Pons (tissue), 1 donor: ENCODE measurements at places on chromosomes 2 and 18.
A peak's percentile ranks its signal among the peaks of the same experiment; 100 is the strongest.

DNA sequence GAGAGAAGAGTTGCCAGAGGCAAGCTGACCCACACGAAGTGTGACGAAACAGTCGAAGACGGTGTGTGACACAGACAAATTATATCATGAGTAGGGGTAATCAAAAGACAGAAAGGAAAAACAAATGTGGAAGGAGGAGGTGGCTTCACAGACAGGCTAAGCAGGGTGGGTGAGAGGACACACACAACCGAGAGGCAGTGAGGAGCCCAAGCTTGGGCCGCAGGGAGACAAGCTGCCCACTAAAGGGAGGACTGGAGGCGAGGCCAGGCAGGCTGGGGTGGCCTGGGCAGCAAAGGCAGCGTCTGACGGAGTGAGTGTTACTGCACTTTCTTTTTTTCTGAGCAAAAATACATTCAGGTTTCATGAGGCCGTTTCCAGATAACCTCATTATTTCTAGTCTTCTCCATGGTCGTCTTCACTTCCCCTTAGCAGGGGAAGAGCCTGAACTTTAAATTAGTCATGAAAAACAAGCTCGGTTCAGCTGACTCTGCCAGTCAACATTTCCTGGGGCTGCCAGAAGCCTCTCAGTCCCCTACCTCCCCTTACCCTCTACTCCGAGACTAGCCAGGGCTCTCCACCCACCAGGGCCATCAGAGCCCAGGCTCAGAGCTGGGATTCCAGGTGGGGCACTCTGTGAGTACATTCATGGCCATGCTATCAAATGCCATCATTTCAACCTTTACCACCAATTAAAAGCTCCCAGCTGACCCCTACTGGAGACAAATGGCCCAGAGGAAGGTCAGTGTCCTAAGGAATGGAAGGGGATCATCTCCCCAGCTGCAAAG lies 13.8 kb upstream of the ZFP36L2 start:
- peak; percentile 67 for DNase-seq

- no peak for DNase-seq
Measured at GRCh38 chr2:121282800-121283385, 2.1 kb downstream of the TFCP2L1 start.

DNA sequence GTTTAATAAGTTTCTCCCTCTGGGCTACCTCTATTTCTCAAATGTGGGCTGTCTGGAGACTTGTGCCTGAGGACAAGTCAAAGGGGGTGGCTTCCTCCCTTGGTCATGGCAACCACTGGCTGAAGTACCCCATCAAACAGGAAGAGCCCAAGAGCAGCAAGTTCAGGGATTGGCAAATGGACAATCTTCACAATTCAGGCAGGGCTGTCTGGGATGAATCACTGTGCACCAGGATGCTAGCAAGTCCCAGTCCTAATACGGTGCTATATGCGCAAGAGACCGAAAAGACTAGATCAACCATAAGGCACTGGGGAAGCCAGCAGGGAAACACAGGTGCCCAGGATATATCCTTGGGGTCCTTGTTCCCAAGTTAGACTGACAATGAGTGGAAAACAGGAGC lies 75.5 kb downstream of the ANTXR1 start:
- DNase-seq, result no peak

- DNase-seq, result no peak
Measured at GRCh38 chr2:64931246-64932115, 57.7 kb upstream of the SLC1A4 start.

DNA sequence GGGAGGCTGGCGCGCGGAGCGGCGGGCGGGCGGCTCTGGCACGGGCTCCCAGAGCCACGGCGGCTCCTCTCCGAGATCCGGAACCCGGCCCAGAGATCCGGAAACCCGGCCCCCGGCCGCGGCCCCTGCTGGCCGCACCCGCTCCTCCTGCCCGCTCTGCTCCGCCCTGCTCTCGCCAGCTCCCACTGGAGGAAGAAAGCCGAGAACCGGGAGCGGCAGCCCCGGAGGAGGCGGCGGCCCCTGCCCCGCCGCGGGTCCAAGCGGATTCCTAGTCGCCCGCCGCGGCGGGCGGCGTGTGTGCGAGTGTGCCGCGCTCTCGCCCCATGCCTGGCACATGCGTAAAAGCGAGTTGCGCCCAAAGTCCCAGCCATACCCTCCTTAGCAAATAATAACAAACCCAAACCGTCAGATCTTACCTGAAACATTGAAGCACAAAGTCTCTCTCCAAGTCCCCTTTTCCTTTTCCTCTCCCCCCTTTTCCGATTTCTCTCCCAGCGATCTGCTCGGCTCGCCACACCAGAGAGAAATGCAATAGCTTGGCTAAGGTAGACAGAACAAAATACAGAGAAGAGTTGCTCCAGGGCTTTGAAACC lies 108.7 kb upstream of the KCTD1 start:
- DNase-seq, result peak; percentile 69

DNA sequence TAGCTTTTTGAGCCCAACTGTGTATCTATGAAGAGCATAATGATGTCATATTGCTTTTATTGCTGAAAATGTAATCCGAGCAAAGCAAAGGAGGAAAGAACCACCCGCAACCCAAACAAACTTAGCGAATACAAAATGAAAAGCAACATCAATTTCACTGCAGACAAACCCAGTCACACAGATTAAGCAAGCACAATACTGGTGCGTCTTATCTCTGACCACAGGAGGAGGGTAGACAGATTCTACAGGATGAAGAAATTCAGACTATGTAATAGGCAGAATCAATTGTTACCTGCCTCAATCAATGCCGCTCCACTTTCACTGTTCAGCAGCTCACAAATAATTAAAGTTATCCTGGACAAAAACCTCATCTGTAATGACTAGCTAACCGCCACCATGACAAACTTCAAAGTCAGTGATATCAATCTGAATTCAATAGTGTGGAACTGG lies 115.5 kb upstream of the SP3 start:
- DNase-seq, result no peak

GRCh38 chr2:46300406-46300832 lies 3.2 kb downstream of the EPAS1 start:
- DNase-seq, result no peak

- DNase-seq, result no peak
Measured at GRCh38 chr2:54903736-54904554, 146.3 kb downstream of the RTN4 start.

DNA sequence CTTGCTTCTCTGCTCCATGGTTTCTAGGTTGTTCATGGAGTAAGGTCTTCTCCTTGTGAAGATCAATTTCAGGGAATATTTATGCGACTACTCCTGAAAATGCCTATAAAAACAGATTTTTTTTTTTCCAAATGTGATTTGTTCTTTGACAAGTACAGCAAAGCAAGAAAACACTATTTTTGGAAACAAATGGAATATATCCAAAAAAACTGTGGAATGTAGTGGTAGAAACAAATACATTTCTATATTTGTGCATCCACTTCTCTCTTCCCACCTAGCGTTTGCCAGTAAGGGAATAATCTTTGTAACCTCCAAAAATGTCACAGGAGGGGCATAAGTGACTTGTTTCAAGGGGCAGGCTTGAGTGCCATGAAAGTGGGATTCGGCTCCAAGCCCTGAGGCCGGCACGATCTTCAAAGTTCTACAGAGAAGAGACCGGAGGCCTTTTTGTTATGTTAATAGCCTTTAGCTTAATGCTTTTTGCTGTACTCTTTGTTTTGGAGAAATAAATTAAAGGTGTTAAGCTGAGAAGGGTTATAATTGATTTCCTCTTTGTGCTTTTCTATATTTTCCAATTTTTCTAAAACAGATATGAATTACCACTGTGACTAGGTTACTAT lies 200.6 kb downstream of the NRP2 start:
- no peak for DNase-seq

DNA sequence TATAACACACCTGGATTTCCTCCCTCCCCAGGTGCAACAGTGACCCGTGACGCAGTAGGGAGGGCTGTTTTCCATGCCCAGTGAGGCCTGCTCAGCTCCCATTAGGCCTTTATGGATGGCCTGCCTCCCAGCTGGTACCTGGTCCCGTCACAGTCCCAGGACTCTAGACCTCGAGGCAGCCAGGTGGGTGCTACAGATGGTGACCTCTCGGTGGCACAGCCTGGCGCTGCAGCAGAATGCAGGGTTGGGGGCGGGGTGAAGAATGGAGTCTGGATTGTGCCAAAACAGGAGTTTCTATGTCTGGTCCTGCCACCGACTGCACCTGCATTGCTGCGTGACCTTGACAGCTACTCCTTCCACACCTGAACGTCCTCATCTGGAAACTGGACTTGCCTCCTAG lies 18.0 kb upstream of the YWHAQ start:
- DNase-seq, result no peak

GRCh38 chr2:63617366-63617765 lies 28.6 kb downstream of the MDH1 start:
- DNase-seq, result no peak

DNA sequence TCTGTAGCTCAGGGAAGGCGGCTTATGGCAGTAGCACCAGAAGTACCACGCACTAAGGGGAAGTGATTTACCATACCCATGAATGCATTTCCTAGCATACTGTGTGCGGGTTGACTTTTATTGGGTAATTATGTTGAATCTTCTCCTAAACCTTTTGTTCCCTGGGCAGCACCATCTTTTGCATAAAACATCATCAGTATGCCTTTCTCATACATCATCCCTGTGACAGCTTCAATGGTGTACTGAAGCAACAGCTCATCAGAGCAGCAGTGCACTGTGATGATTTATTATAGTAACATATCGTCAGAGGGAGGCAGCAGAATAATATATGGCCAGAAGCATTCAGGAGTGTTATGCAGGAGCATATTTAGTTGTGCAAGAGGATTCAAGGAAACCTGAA lies 204.9 kb downstream of the CDH7 start:
- DNase-seq, result no peak

GRCh38 chr18:70028084-70028483 lies 80.4 kb upstream of the CD226 start:
- DNase-seq, result no peak

DNA sequence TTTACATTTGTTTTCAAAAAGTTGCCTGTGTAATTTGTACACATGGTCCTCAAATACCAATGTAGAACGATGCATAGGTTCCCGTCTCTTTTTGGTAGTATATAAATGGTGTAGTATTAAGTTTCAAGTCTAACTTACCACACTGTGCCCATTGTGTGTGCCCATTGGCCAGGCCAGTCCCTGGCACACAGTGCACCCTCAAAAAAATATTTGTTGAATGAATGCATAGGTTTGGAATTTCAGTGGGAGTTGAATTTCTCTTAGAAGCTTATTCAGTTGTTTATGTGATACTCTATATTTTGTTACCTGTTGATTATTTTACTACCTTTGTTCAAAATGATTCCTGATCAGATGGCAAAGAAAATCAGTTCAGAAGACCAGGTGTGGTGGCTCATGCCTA lies 30.1 kb downstream of the IDH1 start:
- DNase-seq, result no peak

DNA sequence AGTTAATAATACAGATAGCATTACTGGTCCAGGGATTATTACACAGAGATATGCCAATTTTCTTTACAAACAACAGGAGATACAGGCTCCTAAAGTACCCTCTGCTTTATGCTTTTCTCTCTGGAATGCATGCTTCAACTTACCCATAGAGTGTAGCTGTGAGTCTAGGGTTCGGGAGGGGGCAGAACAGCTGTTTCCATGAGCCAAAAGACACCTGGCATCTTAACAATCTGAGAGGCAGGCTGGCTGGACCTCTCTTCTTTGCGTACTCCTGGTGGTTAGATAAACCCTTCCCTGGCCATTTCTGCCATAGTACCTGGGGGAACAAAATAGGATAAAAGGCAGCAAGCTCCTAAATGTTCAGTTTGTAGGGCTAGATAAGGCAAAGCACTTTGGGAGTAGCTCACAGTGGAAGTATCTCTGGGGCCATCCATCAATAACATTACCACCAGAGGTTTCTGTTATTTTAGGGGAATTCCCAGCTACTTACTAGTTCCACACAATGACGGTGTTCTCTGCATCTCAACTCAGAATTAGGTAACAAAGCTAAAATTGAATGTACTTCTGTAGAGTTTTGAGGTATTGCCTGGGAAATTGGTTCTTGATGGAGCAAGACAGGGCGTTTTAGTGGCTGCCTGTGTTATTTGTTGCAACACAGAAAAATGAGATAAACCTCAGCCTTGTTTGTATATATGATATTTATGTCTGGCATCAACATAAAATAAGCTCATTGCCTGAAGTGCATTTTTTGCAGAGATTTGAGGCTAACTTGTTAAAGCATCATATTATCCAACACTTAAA lies 6.2 kb upstream of the CCDC85A start:
- DNase-seq, result no peak

DNA sequence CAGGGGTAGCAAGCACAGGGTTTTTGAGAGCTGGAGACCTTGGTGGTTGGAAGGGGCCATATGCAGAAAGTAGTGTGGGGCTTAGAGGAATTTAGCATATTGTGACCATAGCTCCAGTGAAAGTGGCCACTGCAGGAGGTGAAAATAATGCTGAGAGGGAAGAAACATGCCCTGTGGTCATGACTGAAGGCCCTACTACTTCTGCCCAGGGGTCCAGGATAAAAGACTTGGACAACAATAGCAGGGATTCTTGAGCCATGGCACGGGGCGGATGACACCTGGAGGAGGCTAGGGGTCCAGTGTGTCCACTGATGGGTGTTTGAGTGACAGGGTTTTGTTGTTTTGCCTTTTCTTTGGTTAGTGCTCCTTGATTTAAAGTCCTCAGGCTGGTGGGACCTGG lies 694.6 kb downstream of the CPS1 start:
- DNase-seq, result no peak

- peak; percentile 26 for DNase-seq
Measured at GRCh38 chr2:40511661-40512213, 59.8 kb upstream of the SLC8A1 start.

DNA sequence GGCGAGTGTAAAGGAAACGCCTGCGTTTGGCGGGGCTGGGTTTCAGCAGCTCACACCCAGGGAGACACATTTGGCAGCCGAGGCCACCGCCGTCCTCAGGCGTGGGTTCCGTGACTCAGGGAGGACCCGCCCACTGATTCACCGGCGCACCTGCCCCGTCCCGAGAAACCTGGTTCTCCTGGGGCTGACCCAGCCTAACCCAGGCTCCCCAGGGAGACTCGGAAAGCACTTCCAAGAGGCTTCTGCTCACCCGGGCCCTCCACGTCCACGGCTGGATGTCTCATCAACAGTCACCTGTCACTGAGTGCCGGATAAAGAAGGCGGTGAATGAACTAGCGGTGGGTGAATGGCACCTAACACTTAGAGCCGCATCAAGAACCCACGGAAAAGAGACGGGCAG lies 126.4 kb upstream of the CTDP1 start:
- no peak for DNase-seq

- no peak for DNase-seq
Measured at GRCh38 chr2:75007819-75008218, 49.4 kb downstream of the POLE4 start.

DNA sequence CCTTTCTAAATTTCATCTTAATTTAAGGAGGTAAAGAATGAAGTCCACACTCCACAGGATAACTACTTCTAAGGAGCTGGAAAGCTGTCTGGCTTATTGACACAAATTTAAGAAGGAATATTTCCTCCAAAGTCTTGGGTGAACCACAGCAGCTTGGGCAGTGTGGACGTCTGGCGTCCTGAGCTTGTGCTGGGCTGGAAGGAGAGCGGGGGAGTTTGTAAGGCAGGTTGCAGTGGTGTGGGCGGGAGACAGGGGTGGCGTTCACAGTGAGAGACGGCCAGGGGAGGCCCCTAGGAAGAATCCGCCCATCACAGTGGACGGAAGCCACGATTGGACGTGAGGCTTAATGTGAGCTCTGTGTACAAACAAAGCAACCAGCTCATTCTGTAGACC lies 25.7 kb downstream of the ADI1 start:
- no peak for DNase-seq
